ENCODE measurements at places on chromosomes 12 and 14. TPM values are rescaled to one million over a fixed set of nuclear protein-coding genes. Genes with fewer than 3 reads are reported as not detected.

GRCh38 chr12:128606970-128607369, 216.8 kb downstream of the SLC15A4 start:
- no peak overlapping the region for H3K27ac ChIP-seq
- no peaks in the 10 kb centered on the region for H3K36me3 ChIP-seq
- no peaks in the 10 kb centered on the region for H3K27me3 ChIP-seq
- H3K4me1 ChIP-seq = no peaks in the 10 kb centered on the region

DNA sequence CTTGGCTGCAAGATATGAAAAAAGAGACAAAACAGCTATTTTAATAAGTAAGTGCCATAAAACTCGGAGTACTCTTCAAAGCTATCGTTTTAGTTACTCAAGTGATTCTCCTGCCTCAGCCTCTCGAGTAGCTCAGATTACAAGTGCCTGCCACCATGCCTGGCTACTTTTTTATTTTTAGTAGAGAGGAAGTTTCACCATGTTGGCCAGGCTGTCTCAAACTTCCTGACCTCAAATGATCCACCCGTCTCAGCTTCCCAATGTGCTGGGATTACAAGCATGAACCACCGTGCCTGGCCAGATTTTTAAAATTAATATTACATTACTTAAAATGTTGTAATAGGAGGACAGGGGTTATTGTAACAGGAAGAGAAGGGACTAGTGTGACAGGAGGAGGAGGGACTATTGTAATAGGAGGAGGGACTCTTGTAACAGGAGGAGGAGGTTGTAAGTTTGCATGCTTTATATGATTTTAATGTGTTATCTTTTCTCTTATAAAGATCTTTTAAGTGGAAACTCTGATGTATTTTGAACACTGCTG, 61.3 kb downstream of the KITLG start:
- no peak overlapping the region for H3K4me3 ChIP-seq

The BBOF1 gene
- 1.4 TPM for total RNA-seq

- DNase-seq = peak; percentile 81
- H3K27ac ChIP-seq = peak overlapping the region; percentile 90
- H3K4me1 ChIP-seq = peaks cover 63% of the 10 kb centered on the region
- peaks cover 8% of the 10 kb centered on the region for H3K36me3 ChIP-seq
- H3K27me3 ChIP-seq = no peaks in the 10 kb centered on the region
These were observed 108.9 kb upstream of the PLEKHG7 start for GRCh38 chr12:92593734-92594402.

DNA sequence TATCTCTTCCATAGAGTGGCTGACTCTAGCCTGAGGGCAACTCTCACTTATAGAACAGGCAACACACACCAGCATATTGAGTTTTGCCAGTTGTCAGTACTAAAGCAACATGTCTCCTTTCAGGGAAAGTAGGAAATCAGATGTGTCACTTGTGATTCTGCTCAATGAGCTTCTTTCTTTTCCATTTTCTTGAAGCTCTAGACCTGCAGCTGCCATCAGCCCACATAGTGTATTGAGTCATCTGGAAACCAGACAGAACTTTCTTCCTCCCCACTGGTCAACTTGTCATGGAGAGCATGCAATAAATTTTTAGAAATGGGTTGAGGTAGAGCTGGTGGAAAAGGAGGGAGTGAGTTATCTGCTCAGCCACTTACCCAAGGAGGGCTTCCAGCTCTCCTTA, 209.0 kb upstream of the PLEKHG7 start:
- DNase-seq = no peak
- peaks cover 2% of the 10 kb centered on the region for H3K36me3 ChIP-seq
- no peaks in the 10 kb centered on the region for H3K27me3 ChIP-seq
- no peak overlapping the region for H3K4me3 ChIP-seq
- peaks cover 34% of the 10 kb centered on the region for H3K4me1 ChIP-seq

The MRPS35 gene
- total RNA-seq = 49.7 TPM

The KCNJ8 gene
- total RNA-seq = not detected

The KRT6A gene
- total RNA-seq = not detected

DNA sequence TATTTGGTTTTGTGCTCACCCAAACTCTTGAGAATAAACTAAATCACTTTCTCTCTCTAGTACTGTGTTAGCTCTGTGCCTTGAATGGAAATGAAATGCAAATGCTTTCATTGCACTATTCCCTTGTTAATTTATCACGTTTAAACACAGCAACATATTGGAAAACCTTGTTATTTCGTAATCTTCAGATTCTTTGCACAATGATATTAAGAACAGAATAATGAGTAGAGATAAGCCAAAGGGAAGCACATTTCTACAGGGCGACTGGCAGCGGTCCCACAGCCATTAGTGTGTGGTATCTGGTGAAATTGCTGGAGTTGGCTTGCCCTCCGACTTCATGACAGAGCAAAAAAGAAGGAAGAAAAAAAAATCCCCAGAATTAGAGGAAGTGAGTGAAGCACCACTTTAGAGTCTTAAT, 166.1 kb upstream of the E2F7 start:
- no peaks in the 10 kb centered on the region for H3K4me1 ChIP-seq
- H3K27me3 ChIP-seq = no peaks in the 10 kb centered on the region
- H3K27ac ChIP-seq = no peak overlapping the region
- no peak for DNase-seq

The PRIMA1 gene
- not detected for total RNA-seq

The PXN gene
- total RNA-seq = 80.5 TPM

The RBP5 gene
- 0.26 TPM for total RNA-seq

The AQP6 gene
- total RNA-seq = not detected

DNA sequence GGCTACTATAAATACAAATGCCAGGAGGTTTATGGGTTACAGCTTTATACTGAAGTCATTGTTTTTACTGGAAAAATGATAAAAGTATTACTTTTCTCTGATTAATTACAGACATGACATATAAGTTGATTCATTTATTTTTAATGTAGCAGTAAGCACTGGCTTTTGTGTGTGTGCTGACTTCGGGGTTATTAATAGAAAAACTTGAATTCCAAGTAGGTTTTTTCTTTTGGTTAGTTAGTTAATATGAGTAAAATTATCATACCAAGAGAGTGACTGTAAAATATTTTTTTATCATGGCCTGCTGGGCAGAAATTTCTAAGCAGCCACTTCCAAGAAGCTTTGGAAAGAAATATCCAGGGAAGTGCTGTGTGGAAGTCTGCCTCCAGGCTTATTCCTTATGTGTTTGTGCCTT, 56.4 kb downstream of the IFT81 start:
- H3K4me1 ChIP-seq = no peaks in the 10 kb centered on the region
- no peak overlapping the region for H3K4me3 ChIP-seq
- H3K36me3 ChIP-seq = no peaks in the 10 kb centered on the region
- no peak for DNase-seq
- no peak overlapping the region for H3K27ac ChIP-seq
- H3K27me3 ChIP-seq = no peaks in the 10 kb centered on the region

GRCh38 chr12:89525305-89525823, 483 bp downstream of the POC1B start:
- H3K27me3 ChIP-seq = no peaks in the 10 kb centered on the region
- H3K27ac ChIP-seq = peak overlapping the region; percentile 93
- H3K36me3 ChIP-seq = peaks cover 19% of the 10 kb centered on the region
- H3K4me3 ChIP-seq = peak overlapping the region; percentile 97
- peaks cover 65% of the 10 kb centered on the region for H3K4me1 ChIP-seq
- peak; percentile 59 for DNase-seq

The SLC22A17 gene
- total RNA-seq = 8.6 TPM

DNA sequence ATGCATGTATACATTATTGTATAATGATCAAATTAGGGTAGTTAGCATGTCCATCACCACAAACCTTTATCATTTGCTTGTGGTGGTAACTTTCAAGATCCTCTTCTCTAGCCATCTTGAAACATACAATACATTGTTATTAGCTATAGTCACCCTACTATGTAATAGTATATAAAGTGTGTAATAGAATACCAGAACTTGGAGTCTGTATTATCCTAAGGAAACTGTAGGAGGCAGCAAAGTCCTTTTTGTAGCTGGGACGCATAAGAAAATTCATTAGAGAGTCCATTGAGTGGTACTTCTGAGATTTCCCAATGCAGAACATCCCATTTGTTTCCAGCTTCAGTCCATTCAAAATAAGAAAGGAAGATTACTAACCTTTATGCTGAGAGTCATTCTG, 325.9 kb upstream of the LRFN5 start:
- no peak overlapping the region for H3K4me3 ChIP-seq
- H3K27me3 ChIP-seq = no peaks in the 10 kb centered on the region
- DNase-seq = no peak
- H3K36me3 ChIP-seq = no peaks in the 10 kb centered on the region
- H3K4me1 ChIP-seq = no peaks in the 10 kb centered on the region

DNA sequence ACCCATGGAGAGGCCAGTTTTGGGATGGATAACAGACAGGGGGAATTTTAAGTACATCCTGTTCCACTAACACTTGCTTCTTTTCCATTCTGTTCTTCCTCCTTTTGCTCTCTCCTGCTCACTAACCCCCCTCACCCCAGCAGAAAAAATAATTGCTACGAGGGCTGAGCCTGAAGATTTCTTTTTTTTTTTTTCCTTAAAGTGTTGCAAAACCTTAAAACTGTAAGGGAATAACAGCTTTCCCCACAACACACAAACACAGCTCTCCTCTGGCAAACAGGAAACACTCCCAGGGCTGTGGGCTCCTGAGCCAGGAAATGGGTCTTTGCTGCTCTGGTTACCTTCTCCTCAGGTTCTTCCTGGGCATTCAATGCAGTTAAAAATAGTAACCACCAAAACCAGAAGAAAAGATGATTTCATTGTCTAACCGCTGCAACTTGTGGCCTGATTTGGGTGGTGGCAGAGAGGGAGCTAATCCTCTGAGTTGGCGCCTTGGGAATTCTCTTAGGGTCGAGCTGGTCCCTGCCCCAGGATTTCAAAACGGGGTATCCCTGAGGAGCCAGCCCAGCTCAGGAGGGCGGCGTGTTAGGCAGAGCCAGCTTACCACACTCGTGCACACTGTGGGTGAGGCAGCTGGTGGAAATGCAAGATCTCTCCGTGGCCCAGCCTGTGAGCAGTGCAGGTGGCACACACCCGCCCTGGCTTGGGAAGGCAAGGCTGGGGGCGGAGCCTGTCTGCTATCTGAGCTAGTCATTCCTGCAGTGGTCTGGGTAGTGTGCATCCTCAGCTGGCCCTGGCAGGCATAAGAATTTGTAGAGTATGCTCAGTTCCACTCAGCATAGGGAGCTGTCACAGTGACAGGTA, 17.1 kb upstream of the EMP1 start:
- no peak overlapping the region for H3K27ac ChIP-seq
- peak overlapping the region; percentile 69 for H3K4me3 ChIP-seq
- peaks cover 29% of the 10 kb centered on the region for H3K4me1 ChIP-seq
- DNase-seq = peak; percentile 63
- H3K36me3 ChIP-seq = no peaks in the 10 kb centered on the region

DNA sequence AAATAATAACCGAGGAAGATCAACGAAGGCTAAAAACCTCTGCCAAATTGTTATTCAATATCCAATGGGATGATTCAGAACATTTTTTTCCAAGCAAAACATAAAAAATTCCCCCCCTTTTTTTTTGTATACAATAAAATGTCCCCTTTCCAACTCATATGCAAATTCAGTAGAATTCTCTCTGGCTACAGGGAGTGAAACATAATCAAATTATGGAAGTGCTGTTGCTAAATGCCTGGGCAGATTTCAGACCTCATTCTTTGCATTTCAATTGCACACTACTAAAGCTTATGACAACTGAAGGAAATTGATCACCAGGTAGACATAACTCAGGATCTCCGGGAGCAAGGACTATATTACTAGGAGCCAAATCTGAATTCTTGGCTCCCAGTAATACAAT, 51.0 kb downstream of the LMNTD1 start:
- H3K27ac ChIP-seq = no peak overlapping the region
- no peak for DNase-seq
- no peak overlapping the region for H3K4me3 ChIP-seq
- peaks cover 6% of the 10 kb centered on the region for H3K27me3 ChIP-seq
- no peaks in the 10 kb centered on the region for H3K36me3 ChIP-seq

The RASSF8 gene
- total RNA-seq = 1.3 TPM

The TTC9 gene
- total RNA-seq = 10.5 TPM

The BEGAIN gene
- 2.6 TPM for total RNA-seq

GRCh38 chr12:5797661-5798060, 147.4 kb downstream of the ANO2 start:
- peaks cover 6% of the 10 kb centered on the region for H3K27me3 ChIP-seq
- H3K4me1 ChIP-seq = no peaks in the 10 kb centered on the region
- no peaks in the 10 kb centered on the region for H3K36me3 ChIP-seq
- no peak overlapping the region for H3K4me3 ChIP-seq

The CCDC175 gene
- total RNA-seq = not detected

DNA sequence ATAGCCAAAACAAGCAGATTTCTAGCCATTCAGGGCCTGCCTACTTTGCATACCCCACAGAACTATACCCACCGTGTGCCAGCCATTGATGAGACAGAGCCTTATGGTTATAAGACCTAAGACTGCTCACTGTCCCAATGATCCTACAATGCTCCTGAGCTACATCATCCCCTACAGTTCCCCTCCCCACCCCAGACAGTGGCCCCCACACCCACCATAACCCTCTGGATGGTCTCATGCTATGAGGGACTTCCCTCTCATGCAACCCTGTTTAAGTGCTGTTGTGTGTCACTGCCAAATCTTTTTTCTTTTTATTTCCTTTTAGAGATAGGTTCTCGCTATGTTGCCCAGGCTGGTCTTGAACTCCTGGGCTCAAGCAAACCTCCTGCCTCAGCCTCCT, 75.9 kb downstream of the CHST11 start:
- H3K4me1 ChIP-seq = peaks cover 44% of the 10 kb centered on the region
- H3K4me3 ChIP-seq = no peak overlapping the region
- DNase-seq = no peak
- H3K36me3 ChIP-seq = peaks cover 2% of the 10 kb centered on the region
- H3K27ac ChIP-seq = no peak overlapping the region

DNA sequence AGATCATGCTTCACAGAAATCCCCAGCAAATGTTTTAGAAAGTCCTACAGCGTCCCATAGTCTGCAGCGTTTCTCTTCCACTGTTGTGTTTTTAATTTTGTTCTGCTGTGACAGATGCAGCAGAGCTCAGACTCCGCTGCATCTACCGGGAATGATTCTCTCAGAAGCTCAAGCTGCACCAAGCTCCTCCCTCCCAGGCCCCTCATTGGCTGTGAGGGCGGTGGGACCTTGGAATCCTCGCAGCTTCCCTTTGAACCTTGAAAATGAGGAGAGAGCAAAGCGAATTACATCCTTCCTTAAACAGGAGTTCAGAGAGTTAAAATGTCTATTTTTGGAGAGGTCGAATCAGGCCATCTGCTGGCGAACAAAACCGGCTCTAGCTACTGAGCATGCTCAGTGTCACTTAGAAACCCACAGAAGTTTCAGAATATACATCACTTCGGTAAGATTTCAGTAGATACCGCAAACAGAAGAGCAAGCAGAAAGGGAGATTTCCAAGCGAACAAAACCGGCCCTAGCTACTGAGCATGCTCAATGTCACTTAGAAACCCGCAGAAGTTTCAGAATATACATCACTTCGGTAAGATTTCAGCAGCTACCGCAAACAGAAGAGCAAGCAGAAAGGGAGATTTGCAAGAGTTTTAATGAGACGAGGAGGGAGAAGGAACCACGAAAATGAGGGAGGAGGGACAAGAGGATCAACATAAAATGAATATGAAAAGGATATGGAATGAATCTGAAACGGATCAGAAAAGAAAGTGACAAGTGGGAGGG, at the start of gene ABCD2:
Gene ABCD2 (minus strand): TSS at position 144 of the 774 bp plus-strand sequence. CDS start 188 bp downstream, outside the sequence.
- no peaks in the 10 kb centered on the region for H3K27me3 ChIP-seq
- DNase-seq = peak; percentile 82
- H3K36me3 ChIP-seq = peaks cover 6% of the 10 kb centered on the region
- no peak within 1 kb of the TSS for H3K4me3 ChIP-seq

Measured in activated T-cell treated with anti-CD3 and anti-CD28 coated beads, Interleukin-2, amount 50 U/mL, for 72 hours (primary cell).